ENCODE measurements at places on chromosomes 12 and 14.

DNA sequence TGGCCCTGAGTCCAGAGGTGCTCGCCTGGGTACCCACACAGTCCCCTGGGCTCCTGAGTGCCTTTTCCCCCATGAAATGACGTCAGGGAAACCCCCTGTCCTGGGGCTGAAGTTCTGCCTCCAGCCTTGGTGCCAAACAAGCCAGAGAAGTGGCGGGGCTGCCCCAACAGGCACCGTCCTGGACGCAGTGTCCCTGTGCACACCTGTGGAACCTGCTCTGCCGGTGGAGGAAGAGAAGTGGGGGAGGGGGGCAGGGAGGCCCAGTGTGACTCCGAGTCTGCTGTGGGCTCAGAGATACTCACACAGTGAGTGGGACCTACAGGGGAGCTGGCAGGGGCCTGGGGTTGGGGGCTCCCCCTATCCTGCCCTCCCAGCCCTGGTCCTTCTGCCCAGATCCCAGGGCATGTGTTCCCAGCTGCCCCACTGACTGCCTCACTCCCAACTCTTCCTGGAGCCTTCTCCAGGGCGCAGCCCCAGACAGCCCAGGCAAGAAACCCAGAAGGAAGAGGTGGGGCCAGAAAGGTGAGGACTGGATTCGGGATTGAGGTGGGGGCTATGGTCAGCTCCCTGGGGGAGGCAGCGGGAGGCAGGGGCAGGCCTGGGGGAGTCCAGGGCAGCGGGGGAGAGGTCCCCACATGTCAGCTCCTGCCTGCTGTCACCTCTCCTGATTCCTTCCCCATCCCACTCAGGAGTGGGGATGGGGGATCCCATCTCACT, 24.7 kb downstream of the CCDC85C start:
- no peak for DNase-seq

DNA sequence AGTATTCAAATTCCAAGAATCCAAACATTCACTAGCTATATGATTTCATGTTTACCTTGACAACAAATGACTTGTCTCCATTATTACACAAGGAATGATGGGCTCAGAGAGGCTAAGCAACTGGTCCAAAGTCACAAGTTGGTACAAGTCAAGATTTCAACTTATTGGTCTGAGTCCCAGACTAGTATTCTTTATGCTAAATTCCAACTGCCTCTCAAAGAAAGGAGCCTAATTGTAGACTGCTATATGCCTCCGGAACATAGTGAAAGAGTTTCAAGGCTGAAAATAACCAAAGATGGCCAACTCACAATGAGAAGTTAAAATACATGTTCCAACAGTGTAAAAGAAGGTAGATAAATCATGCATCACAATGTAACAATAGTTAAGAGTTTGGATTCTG, 7.5 kb downstream of the BTG1 start:
- DNase-seq, result no peak

DNA sequence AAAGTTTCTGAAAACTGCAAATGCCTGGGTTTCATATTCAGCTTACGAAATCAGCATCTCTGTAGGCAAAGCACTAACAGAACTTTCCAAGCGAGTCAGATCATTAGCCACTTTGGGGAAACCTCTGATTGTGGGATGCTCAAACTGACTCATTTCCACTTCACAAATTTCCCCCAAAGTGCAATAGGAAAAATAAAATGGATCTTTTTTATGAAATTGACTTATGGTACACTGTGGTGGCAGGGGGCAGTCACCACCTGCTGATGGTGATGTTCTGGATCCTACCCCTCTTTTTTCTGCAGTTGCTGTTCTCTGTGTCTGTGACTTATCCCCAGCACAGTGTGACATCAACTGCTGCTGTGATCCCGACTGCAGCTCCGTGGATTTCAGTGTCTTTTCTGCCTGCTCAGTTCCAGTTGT, 5.6 kb downstream of the TCTN1 start:
- no peak for DNase-seq

DNA sequence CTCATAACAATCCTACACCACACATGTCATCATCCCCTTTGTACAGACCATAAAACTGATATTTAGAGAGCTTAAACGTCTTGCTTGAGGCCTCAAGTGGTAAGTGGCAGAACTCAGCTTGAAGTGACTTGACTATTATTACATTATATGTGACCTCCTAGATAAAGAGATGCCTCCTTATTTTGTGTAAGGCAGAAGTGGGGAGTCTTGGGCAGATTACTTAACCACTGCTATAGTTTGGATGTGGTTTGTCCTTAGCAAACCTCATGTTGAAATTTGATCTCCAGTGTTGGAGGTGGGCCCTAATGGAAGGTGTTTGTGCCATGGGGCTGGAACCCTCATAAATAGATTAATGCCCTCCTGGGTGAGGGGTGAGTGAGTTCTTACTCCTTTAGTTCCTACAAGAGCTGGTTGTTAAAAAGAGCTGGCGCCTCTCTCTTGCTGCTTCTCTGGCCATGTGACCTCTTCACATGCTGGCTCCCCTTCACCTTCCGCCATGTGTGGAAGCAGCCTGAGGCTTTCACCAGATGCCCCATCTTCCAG, 37.4 kb downstream of the RCOR1 start:
- DNase-seq, result no peak

GRCh38 chr12:113861708-113862312, 104.3 kb downstream of the RBM19 start:
- DNase-seq, result no peak

DNA sequence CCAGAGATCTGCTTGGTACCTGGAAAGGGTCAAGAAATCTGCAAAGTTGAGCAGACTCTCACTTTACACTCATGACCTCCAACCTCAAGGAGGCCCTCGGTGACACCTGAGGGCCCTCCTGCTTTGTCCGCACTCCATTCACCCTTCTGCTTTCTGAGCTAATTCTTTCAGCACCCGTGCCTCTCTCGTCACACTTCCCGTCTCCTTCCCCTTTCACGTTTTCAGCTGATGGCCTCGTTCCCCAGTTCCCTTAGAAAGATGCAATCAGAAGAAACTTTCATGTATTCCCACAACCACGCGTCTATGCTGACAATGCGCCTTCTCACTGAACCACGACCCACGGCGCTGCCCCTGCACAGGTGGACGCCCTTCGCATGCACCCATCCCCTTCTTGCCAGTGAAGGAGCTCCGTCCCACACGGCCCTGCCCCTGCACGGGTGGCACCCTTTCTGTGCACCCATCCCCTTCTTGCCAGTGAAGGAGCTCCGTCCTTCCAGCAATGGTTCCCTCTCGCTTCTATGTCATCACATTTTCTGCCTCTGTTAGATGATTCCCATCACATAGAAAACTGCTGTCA, 340.1 kb upstream of the FKBP4 start:
- DNase-seq, result no peak

DNA sequence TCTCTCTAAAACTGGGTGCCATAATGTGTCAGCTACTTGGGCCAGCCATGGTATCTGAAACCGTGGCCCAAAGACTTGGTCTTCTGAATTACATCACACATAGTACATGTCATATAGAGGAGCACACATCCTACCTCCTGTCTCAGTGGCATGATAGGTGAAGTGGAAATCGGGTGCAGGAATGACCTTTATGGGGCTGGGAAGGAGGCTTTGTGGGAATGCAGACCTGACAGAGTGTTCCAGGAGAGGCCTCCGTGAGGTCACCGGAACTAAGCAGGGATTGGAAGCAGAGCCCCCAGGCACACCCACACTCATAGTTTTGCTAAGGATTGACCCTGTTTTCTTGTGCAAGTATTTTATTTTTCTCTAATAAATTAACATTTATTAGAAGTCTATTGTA, 82.6 kb downstream of the NTF3 start:
- DNase-seq, result no peak

- DNase-seq, result no peak
Observed at GRCh38 chr12:62435303-62436163, 31.1 kb upstream of the MON2 start.

GRCh38 chr14:105090493-105091053, 25.3 kb upstream of the GPR132 start:
- no peak for DNase-seq

- no peak for DNase-seq
Observed at GRCh38 chr14:74141703-74142102, 56.9 kb downstream of the LIN52 start.

DNA sequence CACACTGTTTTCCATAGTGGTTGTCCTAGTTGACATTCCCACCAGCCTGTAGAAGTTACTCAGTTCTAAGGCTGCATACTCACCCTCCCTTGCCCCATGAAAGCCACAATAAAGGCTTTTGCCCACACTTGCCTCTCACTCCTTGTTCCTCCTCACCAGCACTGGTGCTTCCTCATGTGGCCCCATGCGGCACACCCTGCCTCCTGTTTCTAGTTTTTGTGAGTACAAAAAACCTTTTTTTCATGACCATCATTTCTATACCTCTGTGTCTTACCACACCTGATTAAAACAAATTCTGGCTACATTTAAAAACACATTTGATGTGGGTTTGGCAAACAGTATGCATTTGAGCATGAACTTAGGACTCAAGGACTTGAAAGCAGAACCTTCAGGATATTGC, 40.7 kb upstream of the RIN3 start:
- DNase-seq, result no peak

DNA sequence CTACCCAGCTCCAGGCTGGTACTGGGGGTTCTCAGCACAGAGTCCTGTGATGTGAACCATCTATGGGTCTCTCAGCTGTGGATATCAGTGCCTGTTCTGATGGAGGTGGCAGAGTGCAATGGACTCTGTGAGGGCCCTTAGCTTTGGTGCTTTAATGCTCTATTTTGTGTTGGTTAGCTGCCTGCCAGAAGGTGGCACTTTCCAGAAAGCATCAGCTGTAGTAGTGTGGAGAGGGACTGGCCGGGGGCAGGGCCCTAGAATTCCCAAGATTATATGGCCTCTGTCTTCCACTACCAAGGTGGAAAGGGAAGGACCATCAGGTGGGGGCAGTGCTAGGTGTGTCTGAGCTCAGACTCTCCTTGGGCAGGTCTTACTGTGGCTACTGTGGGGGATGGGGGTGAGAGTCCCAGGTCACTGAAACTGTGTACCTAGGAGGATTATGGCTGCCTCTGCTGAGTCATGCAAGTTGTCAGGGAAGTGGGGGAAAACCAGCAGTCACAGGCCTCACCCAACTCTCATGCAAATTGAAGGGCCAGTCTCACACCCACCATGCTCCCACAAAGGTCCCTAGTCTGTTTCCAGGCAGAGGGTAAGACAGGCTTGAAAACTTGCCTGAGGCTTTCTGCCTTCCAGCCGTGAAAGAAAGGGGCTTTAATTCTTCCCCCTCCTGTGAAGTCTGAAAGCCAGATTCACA, 878.1 kb downstream of the C12orf50 start:
- no peak for DNase-seq

GRCh38 chr14:24066496-24067132, 4.7 kb upstream of the CPNE6 start:
- DNase-seq, result no peak

- DNase-seq, result no peak
Observed at GRCh38 chr12:30794591-30795409, 40.0 kb upstream of the CAPRIN2 start.

GRCh38 chr12:58148405-58148804, 207.0 kb downstream of the ATP23 start:
- DNase-seq, result no peak

DNA sequence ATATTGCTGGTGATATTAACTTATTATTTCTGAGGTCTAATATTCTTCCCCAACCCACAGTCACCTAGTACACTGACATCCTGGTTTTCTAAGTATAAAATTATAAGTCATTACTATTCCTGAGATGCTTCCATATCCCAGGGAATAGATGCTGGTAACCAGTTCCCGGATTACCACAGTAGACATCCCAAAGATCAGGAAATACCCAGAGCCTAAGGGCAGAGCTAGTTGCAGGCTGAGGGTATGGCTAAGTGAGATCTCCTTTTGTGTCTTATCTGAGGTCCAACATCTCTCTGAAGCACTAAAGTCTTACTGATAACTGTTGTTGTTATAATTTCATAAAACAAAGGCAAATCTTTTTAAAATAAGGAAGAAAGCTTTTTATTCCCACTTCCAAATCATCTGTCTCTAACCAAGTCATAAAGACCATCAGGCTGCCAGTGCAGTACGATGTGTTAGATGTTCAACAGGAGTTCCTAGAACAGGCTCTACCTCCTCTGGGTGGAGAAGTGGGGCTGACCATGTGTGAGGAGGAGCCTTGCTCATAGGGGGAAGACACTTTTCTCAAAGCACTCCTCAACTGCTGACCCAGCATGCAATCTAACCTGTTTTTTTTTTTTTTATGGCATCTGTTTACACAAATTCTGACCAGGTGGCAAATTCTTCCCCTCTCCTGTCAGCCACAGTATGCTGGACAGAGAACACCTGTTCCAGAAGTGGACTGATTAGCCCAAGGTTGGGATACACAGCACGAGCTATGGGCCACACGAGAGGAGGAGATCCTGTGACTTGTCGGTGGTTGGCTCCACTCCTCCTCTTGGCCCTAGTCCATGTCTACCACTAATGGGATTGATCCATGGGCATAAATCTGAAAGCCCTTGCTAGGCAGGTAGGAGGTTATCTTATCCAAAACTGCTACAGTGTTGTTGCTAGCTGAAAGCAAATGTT, 16.1 kb upstream of the GRIP1 start:
- no peak for DNase-seq

- DNase-seq, result no peak
Observed at GRCh38 chr14:76920331-76921087, 94.3 kb downstream of the LRRC74A start.

DNA sequence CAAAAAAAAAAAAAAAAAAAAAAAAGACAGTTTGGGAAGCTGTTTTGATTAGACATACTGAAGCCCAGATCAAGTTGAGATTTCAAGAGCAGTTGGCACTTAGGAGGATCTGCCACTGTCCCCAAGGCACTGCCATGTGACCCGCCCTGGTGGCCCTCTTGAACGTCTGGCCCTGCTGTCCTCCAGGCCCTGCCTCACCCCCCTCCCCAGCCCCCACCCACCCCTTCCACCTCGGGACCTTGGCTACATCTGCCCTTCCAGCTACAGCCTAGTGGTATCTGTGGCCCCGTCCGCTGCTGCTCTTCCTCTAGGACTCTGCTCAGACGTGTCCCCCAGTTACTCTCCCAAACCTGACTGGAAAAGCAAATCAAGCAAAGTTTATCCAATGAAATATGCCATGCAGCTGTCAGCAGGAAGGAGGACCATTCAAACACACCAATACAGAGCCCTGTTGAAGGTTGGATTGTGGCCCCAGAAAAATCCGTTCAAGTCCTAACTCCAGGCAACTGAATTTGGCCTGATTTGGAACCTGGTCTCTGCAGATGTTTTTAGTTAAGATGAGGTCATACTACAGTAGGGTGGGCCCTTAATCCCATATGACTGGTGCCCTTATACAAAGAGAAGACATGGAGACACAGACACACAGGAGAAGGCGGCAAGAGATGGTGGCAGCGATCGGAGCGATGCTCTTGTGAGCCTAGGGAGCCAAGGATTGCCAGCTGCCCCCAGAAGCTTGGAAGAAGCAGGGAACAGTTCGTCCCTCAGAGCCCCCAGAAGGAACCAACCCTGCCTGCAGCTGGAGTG, 17.7 kb downstream of the SLC25A29 start:
- no peak for DNase-seq

DNA sequence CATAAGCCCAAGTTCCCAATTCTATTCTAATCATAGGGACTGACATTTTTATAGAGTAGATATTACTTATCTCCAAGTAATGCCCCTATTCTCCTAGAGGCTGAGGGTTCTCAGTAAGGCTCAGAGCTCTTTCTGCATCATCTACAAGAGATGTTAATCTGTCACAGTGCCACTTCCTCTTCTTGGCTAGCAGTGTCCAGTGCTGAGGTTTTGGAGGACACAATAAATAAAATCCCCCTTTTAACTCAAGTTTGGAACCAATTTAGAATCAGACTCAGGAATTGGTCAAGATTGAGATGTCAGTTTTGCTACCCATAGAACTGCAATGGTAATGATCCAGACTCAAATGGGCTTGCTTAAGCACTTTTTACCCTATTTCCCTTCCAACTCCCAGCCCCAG, 154.1 kb upstream of the ARID2 start:
- no peak for DNase-seq
